ENCODE measurements at places on chromosomes 13 and 19.

DNA sequence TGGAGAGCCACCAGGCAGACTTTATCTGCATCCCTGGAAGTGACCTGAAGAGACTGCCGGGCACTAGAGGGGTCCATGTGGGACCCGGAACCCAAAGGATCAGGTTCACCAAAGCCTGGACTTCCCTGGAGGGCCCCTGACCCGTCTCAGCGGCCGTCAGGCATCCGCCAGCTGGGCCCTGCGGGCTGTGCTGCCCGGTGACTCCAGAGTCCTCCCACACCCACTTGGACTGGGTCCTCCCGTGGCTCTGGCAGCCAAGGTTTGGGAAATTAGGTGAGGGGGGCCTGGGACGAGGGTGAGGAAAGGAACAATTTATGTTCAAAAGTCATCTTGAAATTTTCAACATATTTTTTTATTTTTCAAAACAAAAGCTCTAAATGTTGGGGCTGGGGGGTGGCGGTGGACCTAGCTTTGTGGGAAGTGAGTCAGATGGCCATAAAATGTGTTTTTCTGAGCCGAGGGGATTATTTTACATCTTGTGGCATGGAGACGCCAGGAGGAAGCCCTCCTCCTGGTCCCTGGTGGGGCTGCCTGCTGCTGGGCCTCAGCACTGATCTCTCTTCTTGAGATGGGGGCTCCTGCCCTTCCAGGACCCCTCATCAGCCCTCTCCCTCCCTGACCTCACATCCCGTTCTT lies 20.2 kb downstream of the CEBPA start:
- no peak for DNase-seq

- DNase-seq: no peak
These were observed 4.1 kb downstream of the SOX21 start for GRCh38 chr13:94708031-94708859.

DNA sequence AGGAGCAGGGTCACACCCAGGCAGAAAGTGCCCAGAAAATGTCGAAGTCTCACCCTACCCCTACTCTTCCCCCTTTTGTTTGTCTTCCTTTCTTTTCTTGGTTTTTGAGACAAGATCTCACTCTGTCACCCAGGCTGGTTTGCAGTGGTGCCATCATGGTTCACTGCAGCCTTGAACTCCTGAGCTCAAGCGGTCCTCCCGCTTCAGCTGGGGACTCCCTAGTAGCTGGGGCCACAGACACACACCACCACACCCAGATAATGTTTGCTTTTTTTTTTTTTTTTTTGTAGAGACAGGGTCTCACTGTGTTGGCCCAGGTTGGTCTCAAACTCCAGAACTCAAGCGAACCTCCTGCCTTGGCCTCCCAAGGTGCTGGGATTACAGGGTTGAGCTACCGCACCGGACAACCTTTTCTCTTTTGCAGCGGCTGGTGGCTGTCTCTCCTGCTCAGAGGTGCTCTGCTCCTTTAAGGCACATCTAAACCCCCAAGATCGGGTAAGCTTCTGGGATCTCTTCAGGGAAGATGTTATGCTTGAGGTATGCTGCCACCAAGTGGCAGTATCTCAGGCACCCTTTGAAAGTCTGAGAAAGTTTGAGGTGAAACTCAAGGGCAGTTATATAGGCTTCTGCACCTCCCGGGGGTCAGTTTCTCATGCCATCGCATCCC lies 22.4 kb upstream of the EBI3 start:
- no peak for DNase-seq

DNA sequence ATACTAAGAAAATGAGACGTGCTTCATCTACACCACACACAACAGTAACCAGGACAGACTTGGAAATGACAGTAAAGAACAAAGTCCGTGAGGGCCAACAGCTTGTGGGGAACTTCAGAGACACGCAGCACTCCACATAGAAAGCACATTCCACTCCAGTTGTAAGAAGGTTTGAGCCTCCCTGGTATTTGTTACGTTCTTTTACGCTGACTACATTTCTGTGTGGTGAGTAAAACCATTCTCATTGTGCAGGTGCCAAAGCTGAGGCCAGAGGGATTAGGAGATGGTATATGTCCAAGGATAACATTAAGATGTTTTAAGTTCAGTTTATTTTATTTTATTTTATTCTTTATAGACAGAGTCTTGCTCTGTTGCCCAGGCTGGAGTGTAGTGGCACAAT lies 1189.9 kb downstream of the UQCRFS1 start:
- DNase-seq: no peak

DNA sequence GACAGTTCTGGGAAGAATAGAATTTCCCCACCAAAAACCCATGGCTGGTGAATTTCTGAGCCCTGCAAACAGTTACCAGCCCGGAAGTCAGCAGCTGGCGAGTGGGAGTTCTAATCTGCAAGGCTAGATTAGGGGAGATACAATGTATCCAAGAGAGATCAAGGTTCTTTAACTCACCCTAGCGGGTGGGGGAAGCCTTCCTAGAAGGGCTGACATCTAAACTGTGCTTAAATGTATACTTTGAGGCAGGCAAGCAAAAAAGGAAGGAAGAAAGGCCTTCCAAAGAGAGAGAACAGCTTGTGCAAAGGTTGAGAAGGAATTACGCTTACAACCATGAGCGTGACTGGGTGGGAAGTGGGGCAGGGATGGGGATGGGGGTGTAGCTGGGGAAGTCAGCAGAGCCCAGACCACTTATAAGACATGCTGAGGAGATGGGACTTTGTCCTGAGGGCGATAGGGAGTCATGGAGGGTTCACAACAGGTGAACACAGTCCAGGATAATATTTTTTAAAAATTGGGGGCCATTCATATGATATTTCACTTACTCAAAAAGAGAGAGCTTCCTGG lies 20.8 kb upstream of the ZNRF4 start:
- no peak for DNase-seq

All from activated CD4-positive, alpha-beta T cell treated with anti-CD3 and anti-CD28 coated beads, Interleukin-2, amount 50 U/mL, for 24 hours (primary cell).